ENCODE measurements at places on chromosomes 5 and 9.

DNA sequence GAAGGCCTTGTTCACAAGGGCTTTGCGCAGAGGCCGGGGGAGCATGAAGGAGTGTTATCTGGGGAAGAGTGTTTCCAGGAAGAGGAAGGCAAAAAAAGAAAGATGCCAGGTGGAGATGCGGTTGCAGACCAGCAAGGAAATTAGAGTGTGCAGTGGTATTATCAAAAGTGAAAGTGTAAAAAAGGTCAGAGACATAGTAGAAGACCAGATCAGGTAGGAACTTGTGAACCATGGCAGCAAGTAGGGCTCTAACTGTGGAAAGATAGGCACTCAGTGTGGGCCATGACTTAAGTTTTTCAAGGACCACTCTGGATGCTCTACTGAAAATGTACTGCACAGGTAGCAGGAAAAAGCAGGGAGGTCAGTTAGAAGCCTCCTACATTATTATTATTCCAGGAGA lies 90.1 kb upstream of the SPOCK1 start:
- no peak for DNase-seq

DNA sequence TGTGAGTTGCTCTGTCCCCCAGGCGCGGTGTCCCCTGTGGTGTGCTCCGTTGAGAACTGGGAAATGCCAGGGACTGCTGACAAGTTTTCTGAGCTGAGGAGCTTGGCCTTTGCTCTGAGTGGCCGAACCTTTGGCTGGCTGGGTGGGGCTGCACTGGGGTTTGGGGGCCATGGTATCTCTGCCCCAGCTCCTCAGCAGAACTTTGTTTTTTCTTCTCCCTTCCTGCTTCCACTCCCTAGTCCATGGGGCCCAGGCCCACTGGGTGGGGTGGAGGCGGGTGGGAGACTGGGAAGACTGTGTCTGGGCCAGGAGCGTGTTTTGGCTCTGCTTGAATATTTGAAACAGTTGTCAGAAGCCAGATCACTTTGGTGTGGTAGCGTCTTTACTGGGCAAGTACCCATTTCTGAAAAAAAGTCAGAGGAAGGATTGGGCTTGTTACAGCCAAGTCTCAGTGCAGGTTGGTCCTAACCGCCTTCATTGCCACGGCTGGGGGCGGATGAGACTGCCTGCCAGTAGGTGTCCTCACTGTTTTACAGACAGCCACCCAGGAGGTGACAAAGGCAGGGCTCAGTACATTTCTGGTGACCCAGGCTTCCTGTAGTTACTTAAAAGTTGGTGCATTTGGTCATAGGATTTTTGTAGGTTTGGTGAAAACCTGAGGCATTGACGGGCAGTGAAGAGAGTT lies 92.7 kb downstream of the DAB2IP start:
- DNase-seq: no peak

- DNase-seq: no peak
Observed at GRCh38 chr9:37410969-37411785, 11.3 kb upstream of the GRHPR start.

DNA sequence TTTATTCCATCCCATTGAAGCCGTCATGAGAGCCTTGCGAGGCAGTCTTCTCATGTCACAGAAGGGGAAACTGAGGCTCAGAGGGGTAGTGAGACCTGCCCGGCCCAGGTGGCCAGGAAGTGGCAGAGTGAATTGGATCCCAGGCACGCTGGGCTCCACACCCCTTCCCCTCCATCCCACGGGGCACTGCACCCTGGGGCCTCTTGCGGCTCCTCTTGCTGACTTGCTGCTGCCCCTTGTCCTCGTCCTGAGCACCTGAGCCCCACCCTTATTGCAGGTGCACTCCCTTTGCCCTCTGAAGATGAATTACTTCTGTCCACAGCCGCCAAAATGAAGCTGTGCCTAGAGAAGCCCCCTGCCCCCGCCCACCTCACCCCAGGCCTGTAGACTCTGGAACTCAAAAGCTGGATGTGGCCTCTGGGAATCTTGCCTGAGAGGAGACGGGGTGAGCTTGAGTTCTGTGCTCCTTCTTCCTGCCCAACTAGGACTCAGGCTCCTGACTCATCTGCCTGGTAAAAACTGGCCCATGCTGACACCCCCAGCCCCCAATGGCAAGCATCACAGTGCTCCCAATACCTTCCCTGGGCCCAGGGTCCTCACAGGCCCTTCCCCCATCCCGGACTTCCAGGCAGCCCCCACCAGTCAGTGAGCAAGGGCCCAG lies 6.4 kb downstream of the NEURL1B start:
- DNase-seq: no peak

DNA sequence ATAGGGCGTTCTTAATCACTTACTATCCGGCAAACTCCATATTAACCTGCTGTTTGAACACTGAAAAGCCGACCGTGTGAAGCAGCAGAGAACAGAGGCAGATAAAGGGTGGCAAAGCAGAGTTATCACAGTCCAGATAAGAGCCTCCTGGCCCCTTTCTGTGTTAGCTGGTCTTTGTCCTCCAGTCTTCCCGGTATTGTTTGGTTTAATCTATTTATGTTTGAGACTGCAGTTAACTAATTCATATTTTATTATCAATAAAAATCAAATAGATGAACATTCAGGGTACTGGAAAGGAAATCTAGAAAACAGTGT lies 6.0 kb upstream of the HTR4 start:
- no peak for DNase-seq

DNA sequence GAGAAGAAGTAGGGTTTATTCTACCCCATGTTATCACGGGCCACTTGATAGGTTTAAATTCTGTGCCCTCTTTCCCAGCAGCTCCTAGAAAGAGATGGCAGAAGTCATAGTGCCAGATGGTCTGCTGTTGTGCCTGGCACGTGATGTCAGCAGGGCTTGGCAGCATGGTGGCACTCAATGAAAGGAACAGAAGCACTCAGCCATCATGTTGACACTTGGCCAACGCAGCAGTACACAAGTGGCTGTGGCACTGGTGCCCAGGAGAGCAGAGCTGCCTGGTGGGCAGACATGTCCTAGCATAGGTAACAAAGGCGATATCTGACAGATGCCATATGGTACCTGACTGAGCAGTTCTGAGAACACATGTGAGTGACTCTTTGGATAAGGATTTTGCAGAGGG lies 796.4 kb upstream of the ACO1 start:
- DNase-seq: no peak

GRCh38 chr9:94014066-94014654 lies 59.0 kb upstream of the BARX1 start:
- DNase-seq: no peak

DNA sequence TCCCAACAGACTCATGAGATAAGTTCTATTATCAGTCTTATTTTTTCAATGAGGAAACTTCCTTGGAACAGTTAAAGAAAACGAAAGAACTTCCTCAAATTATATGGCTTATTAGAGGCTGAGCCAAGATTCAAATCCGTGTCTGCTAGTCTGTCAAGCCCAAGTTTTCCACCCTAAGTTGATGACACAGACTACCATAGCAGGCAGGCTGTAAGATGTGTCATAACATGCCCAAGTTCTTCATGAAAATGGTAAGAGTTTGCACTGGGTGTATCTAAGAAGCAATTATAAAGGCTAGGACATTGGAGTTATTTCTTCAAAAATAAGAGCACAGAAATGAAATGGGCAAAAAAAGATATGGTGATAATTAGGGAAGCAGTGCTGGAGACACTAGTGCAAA lies 634.5 kb downstream of the BRINP1 start:
- DNase-seq: no peak

DNA sequence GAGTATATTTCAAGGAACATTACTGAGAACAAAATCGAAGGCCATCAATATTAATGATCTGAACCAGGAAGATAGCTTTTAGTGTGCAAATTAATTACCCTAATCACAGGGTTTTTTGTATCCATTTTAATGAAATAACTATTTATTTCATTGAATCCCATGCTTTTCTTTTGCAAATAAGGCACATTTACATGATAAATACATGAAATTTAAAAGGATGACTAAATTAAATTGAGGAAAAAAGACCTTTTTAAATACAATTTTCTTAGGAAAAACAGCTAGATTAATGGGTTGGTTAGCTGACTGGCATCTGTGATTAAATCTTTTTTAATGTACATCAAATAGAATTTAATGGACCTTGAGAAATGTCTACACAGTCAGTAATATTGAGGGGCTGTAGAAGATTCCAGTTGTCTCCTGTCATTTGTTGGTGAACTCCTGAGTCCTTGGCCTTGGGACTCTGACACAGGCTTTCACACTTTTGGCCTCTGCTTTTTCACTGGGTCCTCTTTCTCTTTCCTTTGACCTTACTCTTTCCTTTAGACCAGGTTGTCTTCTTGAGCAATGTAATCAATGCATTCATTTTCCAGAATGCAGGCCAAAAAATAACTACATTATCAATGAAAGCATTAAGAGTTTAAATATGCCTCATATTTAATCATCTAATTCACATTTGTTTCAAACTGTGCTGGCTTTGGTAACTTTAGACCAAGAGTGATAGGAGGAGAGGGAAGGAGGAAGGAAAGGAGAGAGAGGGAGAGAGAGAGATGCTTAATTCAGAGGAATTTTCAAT lies 511.5 kb downstream of the ZNF608 start:
- no peak for DNase-seq

GRCh38 chr5:67725604-67726003 lies 490.0 kb upstream of the PIK3R1 start:
- no peak for DNase-seq

DNA sequence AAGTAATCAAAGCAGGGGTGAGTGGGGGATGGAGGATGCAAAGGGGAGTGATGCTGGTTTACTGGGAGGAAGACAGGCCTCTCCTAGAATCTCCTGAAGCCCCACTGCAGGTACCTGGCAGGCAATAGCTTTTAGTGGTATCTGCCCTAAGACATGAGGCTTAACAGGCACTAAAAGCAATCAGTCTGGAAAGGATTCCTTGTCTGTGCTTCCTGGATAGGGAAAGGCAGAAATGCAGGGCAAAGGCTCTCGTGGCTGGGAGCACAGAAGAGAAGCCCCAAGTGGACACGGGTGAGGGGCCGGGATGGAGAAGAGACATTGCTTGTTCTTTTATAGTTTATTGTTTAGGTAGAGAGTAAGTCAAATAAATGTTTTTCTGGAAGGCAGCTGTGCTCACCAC lies 40.1 kb downstream of the CCNJL start:
- no peak for DNase-seq

- DNase-seq: peak; percentile 65
Observed at GRCh38 chr9:127943731-127944144, 6.1 kb upstream of the DPM2 start.

GRCh38 chr5:79488775-79489174 lies 25.2 kb downstream of the HOMER1 start:
- DNase-seq: no peak

DNA sequence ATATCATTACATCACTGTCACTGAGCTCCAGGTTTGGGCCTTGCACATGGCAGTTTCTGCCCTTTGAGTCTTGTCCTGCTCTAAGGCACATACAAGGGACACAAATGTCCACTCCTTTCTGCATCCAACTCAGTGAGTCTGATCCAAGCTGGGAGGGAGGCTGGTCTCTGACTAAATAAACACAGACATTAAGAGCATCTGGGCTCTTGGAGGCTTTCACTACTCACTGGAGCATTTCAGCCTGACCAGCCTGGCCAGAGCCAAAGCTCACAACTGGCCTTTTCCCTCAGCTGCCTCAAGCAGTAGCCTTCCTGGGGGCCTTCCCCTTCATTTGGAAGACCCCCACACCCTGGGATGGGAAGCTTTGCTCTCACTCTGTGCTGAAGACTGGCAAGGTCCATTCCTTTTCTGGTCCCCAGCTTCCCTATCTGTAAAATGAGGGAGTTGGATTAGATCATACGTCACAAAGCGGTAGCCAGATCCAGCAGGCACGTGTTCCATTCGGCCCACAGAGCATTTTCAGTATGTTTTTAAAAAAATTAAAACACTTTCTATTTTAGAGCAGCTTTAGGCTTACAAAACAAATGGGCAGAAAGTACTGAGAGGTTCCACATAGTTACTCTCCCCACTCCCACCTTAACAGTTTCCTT lies 58.6 kb upstream of the XPA start:
- no peak for DNase-seq

GRCh38 chr5:131589510-131590348 lies 45.3 kb downstream of the RAPGEF6 start:
- DNase-seq: no peak

- no peak for DNase-seq
Observed at GRCh38 chr9:133490865-133491655, 12.2 kb upstream of the SLC2A6 start.

DNA sequence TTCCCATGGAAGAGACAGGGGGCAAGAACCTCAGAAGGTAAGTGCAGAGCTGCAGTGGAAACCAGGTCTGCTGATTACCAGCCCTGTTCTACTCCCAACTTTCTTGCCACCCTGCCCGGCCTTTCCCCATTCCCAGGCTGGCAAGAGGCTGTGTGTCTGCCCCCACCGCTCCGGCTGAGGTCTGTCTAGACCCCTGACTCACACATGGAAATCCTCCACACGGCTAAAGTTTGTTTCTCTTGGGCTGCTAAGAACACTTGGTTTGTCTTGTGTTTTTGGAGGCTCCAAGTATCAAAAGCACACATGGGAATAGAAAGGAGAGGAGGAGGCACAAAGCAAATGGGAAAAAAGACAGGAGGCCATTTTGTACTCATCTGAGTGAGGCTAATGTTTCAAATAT lies 168.3 kb downstream of the GABBR2 start:
- no peak for DNase-seq

- no peak for DNase-seq
Observed at GRCh38 chr5:123696921-123697341, 185.0 kb downstream of the CSNK1G3 start.

DNA sequence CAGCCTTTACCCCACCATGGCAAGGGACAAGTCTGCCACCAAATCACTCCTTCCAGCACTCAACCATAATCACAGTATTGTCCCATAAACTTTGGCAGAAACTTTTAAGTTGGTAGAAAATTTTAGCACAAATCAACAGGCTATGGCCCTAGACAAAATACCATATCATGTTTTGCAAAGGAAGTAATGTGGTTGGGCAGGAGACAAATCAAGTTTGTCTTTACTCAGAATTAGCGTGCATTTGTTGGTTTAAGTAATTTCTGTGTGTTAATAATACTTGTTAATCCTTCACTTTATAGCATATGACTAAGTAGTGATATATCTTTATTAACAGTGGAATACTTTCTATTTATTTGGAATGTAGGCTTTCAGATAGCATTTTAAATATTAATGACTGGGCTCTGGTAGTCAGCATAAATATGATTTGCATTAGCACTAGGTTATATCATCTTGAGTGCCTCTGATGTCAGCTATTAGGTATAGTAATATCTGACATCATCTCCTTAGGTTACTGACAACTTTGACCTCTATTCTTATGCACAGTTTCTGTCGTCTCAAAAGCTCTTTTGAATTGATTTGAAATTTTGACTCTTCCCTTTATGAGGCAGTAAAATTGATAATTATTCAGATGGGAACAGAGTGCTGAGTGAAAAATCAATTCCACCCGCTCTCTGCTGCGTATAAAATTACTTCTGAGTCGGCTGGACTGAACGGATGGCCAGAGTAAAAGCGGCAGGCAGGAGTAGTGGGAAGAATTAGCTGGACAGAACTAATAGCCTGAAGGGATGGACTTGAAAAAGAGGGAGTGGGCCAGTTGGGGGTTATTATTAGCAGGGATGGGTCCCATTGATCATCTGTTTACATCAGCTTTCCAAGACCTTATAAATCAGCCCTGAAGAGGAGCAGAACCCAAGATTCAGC lies 40.1 kb upstream of the TLX3 start:
- DNase-seq: no peak

All from stimulated activated CD4-positive, alpha-beta T cell treated with anti-CD3 and anti-CD28 coated beads, Interleukin-12 subunit alpha, Interleukin-12 subunit beta, amount 100 ng/mL, for 24 hours (primary cell).